ENCODE measurements at places on chromosomes 5 and 9. TPM values are rescaled to one million over a fixed set of nuclear protein-coding genes. Genes with fewer than 3 reads are reported as not detected.

The SOHLH1 gene
- total RNA-seq: not detected

The CCL27 gene
- total RNA-seq: not detected

The BAAT gene
- total RNA-seq: not detected

The COL23A1 gene
- not detected for total RNA-seq

The F2RL2 gene
- 6.6 TPM for total RNA-seq

The CBY3 gene
- total RNA-seq: 0.29 TPM

The LURAP1L gene
- total RNA-seq: 14.6 TPM

The OTP gene
- total RNA-seq: not detected
